Mesothelial cell of epicardium (in vitro differentiated cells): ENCODE measurements at places on chromosomes 6 and 20. TPM values are rescaled to one million over a fixed set of nuclear protein-coding genes. Genes with fewer than 3 reads are reported as not detected.

DNA sequence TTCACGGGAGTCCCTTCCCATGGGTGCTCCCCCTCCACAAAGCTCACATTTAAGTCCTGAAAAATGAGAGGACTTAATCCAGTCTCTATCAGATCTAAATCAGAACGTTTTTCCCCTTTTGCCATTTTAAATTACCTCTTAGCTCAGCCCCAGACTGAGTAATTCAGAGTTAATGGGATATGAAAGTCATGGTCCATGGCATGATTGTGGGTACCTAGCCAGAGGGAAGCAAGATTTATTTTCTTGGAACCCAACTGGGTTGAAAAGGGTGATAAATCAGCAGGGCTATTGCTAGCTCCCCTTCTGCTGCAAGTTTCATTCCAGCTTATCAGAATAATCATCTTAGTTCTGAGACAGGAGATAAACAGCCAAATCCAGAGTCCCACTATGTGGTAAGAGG is 320.2 kb upstream of the CHD6 start:
- H3K27ac ChIP-seq: no peak overlapping the region
- DNase-seq: no peak
- H3K36me3 ChIP-seq: no peaks in the 10 kb centered on the region
- H3K4me1 ChIP-seq: no peaks in the 10 kb centered on the region

- no peak for DNase-seq
- peak overlapping the region; percentile 22 for H3K27ac ChIP-seq
- peaks cover 8% of the 10 kb centered on the region for H3K4me1 ChIP-seq
- H3K27me3 ChIP-seq: peaks cover 1% of the 10 kb centered on the region
Observed at GRCh38 chr6:39493174-39493573, 170.7 kb upstream of the KCNK16 start.

DNA sequence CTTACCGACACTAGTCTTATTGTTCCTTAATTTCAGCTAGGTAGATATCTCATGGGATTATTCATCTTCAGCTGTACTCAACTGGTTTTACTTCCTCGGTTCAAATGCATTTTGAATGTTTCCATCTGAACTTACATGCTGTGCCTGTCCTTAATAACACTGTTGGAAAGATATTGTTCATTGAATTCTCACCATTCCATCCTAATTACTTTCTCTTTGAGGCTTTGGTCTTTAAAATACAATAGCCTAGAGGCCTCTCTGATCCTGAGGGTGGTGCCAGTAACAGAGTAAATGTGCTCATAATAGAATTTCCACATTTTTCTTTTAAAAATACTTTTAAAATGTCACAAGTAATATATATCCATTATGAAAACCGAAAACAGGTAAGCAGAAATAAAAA is 54.0 kb downstream of the IL20RA start:
- H3K36me3 ChIP-seq: no peaks in the 10 kb centered on the region
- H3K27me3 ChIP-seq: peaks cover 12% of the 10 kb centered on the region
- DNase-seq: no peak

- no peaks in the 10 kb centered on the region for H3K36me3 ChIP-seq
- no peak overlapping the region for H3K27ac ChIP-seq
- H3K4me3 ChIP-seq: no peak overlapping the region
- no peaks in the 10 kb centered on the region for H3K27me3 ChIP-seq
- H3K4me1 ChIP-seq: peaks cover 7% of the 10 kb centered on the region
Observed at GRCh38 chr20:41299899-41300298, 17.6 kb downstream of the ZHX3 start.

DNA sequence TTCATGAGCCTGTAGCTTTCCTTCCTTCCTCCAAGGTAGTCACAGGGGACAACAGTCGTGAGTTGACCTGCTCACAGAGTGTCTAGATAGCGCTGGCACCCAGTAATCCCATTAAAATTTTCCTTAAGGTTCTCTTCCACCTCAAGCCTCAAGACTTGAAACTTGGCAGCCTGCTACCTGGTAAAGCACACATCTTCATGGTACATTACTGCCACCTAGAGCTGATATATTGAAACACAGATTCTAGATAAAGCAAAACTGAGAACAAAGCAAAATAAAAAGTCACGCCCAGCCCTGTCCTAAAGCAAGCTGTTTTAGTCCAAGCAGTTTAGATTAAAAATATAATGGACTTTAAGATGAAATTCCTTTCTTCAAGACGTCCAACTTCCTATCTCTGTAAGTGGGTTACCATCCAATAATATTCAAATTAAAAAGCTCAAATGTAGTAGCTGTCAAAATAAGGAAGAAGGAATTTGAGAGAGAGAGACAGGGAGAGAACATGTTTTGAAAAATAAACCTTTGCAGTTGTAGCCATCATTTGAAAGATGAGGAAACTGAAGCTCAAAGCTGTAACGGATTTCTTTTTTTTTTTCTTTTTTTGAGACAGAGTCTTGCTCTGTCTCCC is 50.7 kb upstream of the CD83 start:
- no peaks in the 10 kb centered on the region for H3K27me3 ChIP-seq
- peaks cover 5% of the 10 kb centered on the region for H3K4me1 ChIP-seq
- no peak overlapping the region for H3K4me3 ChIP-seq
- H3K27ac ChIP-seq: peak overlapping the region; percentile 44
- no peaks in the 10 kb centered on the region for H3K36me3 ChIP-seq

DNA sequence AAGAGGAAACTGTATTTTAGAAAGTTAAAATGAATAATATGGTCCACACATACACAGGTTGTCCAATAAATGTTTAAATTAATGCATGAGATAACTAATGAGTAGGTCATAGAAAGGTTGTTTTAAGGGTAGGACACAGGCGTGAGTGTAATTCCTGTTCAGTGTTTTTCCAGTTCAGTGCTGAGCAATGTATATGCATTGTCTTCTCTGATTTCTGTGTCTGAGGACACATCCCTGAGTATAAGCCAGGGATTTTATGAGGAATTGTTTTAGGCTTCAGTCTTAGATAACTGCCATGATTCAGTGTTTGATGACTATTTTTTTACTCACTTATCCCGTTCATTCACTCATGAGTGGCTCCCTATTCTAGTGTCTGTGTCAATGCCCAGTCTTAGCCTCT is 298.5 kb upstream of the TBX18 start:
- no peaks in the 10 kb centered on the region for H3K27me3 ChIP-seq
- DNase-seq: no peak
- no peaks in the 10 kb centered on the region for H3K36me3 ChIP-seq

DNA sequence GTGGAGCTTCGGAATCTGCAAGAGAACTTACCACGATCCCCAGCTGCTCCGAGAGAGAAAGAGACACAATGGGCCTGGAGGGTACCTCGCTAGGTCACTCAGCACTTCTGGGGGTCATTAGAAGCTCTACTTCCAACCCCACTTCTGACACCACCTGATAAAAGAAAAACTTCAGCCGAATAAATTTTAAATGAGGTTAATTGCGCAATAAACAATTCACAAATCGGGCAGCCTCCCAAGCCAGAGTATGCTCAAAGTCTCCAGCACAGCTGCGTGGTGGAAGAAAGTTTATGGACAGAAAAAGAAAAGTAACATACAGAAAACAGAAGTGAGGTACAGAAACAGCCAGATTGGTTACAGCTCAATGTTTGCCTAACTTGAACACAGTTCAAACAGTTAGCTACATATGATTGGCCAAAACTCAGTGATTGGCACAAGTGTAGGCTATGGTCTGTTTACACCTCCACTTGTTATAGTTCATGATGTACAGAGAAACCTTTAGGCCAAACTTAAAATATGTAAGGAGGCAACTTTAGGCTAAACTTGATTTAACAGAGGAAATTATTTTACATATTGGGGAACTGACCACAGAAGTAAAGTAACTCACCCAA is 52.6 kb downstream of the COL11A2 start:
- H3K4me3 ChIP-seq: no peak overlapping the region
- H3K27ac ChIP-seq: no peak overlapping the region
- DNase-seq: no peak
- H3K27me3 ChIP-seq: peaks cover 31% of the 10 kb centered on the region

DNA sequence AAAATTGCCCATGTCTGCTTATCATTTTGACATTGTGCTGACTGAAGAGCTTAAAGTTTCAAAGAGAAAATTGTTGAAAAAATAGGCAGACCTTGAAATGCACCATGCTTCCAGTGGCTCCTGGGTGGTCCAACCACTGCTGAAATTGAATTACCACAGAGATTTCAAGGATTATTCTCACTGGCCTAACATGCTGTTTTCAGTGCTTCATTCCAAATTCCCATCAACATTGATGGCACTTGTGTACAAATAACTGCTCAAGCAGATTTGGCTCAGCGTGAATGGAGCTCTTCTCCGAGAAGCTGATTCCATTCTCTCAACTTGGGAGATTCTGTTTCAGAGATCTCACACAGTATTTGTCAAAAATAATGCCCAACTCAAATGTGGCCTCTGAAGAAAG is 75.5 kb downstream of the LAMA4 start:
- H3K4me1 ChIP-seq: peaks cover 6% of the 10 kb centered on the region
- no peak overlapping the region for H3K27ac ChIP-seq
- no peak for DNase-seq
- H3K27me3 ChIP-seq: no peaks in the 10 kb centered on the region
- H3K4me3 ChIP-seq: no peak overlapping the region

KIF25 gene
- 0.47 to 1.6 TPM (median 0.95 TPM) in 3 replicates for total RNA-seq

ZDHHC14 gene
- 10.4 to 11.3 TPM (median 10.5 TPM) in 3 replicates for total RNA-seq

F13A1 gene
- 0.18 to 0.56 TPM (median 0.25 TPM) in 3 replicates for total RNA-seq

LHFPL5 gene
- not detected in 3 replicates for total RNA-seq

EPHA7 gene
- 11.3 to 12.4 TPM (median 11.7 TPM) in 3 replicates for total RNA-seq

PRL gene
- 0.23 TPM in 1 of 3 replicates, not detected in the others for total RNA-seq

C20orf202 gene
- total RNA-seq: 0.22 to 0.27 TPM in 2 of 3 replicates, not detected in the other
